ENCODE measurements at places on chromosomes 5 and 9. TPM values are rescaled to one million over a fixed set of nuclear protein-coding genes. Genes with fewer than 3 reads are reported as not detected.

MARCHF11 gene
- total RNA-seq, result not detected

IL9 gene
- total RNA-seq, result not detected

DNA sequence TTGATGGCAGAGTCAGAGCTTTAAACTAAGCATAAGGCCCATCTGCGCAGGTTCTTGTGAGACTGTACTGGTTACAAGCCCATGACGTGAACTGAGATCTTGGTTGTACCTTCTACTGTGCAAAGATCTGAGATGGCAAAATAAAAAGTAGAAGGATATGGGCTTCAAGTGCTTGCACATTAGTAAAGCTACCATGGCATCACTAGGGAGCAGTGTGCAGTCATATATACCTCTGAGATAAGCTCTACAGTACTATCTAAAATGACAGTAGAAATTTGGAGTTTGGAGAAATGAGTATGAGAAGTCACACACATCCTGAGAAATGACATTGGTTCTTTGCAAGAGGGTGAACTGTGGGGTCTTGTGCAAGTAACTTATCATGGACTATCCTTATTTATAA is 408.2 kb upstream of the PRR16 start:
- peak; percentile 62 for DNase-seq

DNA sequence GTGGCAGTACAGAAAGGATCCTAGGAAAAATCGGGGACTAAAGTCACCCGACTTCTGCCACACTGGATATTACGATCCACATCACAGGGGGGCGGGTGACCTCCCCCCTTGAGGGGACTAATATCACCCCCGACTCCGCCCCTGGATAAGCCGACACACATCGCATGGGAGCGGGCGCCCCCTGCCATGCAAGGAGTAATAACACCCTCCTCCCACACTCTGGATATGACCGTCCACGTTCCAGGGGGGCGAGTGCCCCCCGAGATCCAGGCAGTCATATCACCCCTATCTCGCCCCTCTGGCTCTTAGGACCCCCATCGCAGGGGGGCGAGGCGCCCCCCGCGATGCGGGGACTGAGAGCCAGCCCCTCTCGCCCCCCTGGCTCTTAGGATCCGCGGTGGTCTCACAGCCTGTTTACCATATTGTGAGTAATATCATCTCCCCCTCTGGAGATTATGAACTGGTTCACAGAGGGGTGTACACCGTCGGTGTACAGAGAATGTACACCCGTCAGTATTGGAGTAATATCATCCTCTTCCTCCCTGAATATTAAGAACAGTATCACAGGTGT is 423.0 kb downstream of the DIRAS2 start:
- DNase-seq, result peak; percentile 0

DNA sequence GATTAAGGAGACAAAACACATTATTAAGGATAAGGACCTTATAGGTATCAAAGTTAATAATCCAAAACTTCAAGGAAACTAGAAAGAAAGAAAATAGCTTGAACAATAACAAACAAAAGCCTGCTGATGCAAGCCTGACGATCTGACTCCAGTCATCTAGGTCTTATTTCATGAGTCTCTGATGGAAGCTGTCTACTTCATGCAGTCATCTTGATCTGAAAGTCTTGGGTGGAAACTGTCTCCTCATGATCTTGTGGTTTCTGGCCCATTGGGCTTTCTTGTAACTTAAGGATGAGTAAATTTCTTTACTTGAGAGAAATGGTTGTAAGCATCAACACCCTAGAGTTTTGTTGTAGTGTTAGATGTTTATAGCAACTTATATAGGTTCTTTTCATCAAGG is 20.6 kb upstream of the PSIP1 start:
- DNase-seq, result no peak

GRCh38 chr5:14035859-14036503 is 91.5 kb upstream of the DNAH5 start:
- DNase-seq, result peak; percentile 99

- DNase-seq, result peak; percentile 30
These were observed 60.5 kb downstream of the SIL1 start for GRCh38 chr5:139137697-139138096.

DNA sequence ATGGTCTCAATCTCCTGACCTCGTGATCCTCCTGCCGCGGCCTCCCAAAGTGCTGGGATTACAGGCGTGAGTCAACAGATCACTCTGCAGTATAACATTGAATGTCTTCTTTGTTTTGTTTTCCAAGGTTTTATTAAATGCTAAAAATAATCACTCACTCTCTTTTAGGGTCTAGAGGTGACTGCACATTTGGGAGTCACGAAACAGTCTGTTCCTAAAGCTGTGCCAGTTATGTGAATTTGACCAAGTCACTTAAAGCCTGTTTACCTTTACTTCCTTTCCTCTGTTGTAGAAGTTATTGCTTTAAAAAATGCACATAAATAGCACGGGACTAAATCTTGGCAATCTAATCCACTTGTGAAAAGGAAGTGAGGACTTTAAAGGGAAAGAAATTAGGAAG is 304.9 kb upstream of the PTGER4 start:
- no peak for DNase-seq

DNA sequence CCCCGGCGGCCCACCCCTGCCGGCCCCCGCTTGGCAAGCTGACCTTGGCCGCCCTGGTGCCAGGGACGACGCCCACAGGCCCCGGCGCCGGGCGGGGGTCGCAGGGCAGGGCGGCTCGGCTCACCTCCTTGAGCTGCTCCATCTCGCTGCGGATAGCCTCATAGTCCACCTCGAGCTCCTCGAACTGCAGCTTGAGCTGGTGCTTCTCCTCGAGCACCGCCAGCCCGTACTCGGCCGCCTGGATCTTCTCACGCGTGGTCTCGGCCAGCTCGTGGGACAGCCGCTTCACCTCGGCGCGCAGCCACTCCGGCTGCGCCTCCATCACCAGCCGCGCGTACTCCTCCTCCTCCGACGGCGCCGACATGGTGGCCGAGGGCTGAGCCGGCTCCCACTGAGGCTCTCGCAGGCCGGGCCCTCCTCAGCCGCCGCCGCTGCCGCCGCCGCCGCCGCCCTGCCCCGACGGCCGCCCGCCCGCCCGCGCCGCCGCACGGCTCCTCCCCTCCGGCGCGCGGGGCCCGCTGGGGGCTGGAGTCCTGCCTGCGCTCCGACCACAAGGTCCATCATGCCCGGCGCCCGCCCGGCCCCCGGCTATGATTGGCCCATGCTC is at the start of gene BICD2:
TSS of gene BICD2 (minus strand) at position 453 of the 607 bp plus-strand sequence. CDS start at position 364, 89 bp downstream.
- peak; percentile 99 for DNase-seq

- DNase-seq, result no peak
These were observed 32.4 kb downstream of the STK32A start for GRCh38 chr5:147267082-147267832.

All from GM23248 (cell line).